Mucosa of descending colon (tissue), 3 donors: ENCODE measurements at places on chromosomes 11 and 22.
A peak's percentile ranks its signal among the peaks of the same experiment; 100 is the strongest.

DNA sequence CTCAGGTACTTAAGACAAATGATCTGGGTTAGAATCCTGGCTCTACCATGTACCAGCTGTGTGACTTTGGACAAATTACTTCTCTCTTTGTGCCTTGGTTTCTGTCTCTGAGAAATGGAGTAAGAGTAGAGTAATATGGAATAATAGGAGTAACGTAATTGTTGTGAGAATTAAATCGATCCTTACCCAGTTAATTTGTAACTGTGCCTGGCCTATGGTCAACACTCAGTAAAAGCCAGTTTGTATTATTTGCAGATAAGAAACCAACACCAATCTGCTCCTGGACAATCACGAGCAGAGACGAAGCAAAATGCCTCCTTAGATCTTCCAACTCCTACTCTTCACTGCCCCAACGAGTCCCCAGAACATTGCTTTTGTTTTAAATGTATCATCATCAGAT is 266.7 kb downstream of the DCDC1 start:
- no peak for DNase-seq

DNA sequence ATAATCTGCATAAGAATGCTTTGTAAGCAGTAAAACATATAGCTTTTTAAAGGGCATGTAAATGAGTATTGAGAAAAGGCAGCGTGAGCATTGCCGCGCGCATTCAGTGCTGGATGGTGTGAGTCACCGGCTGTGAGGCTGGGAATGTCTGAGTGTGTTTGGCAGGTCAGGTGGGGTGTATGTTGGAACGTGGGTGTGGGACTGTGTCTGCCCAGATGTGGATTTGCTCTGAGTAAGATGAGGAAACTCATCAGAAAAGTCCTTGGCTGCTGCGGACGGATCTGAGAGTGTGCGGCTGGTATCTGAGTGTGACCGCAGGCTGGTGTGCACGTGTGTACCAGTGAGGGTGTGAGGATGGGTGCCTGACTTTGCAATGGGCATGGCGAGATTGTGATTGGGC is 66.2 kb upstream of the NECTIN1 start:
- DNase-seq, result no peak

GRCh38 chr22:20970939-20971657 is 4.0 kb downstream of the AIFM3 start:
- DNase-seq, result no peak

DNA sequence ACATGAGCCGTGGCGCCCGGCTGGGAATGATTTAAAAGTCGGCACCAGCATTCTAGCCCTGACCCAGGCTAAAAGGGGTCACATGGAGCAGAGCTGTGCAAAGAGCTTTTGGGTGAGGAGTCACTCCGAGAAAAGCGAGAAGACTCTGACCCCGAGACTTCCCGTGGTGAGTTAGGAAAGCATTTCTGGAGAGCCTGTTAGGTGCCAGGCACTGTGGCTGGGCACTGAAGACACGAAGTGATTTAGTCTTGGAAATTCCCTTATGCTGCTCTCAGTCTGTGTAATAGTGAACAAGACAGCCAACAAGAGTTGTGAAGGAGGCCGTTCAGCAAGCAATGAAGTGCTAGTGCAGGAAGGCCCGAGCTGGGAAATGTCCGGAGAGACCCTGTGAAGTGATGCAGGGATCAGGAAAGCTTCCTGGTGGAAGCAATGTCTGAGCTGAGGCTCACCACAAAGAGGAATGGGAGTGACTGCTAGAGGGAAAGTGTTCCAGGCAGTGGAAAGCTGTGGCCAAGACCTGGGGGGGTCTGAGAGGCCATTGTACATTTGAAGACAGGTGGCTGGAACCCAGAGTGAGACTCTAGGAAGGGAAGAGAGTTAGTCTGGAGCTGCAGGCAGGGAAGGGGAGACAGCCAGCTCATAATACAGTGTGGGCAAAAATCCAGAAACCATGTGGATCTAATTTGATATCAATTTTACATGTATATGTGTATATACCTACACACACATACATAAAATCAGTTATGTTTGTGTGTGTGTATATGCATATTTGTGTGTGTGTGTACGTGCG is 31.6 kb downstream of the MARK2 start:
- peak; percentile 36 for DNase-seq

DNA sequence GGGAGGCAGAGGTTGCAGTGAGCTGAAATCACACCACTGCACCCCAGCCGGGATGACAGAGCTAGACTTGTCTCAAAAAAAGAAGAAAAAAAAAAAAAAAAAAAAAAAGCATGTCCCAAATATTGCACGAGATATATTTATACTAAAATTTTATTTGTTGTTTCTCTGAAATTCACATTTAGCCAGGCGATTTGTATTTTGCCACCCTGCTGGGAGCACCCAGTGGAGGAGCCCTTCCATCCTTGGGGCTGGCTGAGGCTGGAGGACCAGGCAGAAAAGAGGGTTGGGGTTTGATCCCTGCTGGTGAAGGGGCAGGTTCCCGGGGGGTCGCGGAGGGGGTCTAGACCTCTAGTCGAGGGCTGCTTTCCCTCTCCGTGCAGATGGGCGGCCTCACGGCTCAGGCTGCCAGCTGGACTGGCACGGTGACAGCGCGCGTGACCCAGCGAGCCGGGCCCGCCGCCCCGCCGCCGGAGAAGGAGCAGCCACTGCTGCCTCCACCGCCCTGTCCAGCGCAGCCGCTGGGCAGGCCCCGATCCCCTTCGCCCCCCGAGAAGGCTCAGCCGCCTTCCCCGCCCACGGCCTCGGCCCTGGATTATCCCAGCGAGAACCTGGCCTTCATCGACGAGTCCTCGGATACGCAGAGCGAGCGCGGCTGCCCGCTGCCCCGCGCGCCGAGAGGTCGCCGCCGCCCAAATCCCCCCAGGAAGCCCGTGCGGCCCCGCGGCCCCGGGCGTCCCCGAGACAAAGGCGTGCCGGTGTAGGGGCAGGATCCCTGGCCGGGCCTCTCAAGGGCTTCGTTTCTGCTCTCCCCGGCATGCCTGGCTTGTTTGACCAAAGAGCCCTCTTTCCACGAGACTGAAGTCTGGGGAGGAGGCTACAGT is 952 bp upstream of the CATSPERZ start:
- DNase-seq, result no peak

- peak; percentile 8 for DNase-seq
Measured at GRCh38 chr11:64591257-64592233, 525 bp downstream of the SLC22A12 start.

DNA sequence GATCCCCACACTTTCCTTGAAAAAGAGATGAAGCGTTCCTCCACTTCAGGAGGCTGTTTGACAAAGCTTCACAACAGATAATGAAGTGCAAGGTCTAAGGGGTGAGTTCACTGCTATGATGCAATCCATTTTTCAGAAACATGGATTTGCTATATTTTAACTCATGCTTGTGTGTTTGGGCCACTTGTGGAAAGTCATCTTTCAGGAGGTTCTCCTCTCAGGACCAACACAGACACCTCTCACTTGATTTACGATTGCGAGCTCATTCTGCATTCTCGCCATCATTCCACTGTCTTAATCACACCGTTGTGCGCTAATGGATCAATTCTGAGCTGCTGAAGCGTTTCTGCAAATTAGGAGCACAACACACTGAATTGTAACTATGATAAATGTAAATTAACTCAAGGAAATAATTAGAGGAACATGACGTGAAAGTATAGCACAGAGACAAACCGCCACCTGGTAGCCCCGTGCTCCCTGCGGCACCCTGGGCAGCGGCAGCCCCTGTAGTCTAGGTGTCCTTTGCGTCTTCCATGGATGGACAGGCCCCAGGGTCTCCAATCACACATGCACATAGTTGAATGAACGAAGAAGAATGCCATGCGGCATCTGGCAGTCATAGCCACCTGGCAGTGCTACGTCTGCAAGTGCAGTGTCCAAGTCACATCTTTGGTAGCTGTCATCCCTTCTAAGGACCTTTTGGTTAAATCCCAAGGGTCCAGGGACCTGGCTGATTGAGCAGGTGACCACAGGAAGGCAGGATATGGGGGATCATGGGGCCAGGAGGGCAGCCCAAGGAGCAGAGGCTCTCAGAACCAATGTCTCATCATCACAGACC is 28.1 kb upstream of the RTL6 start:
- no peak for DNase-seq

GRCh38 chr11:5339771-5340322 is 3.5 kb downstream of the OR51B5 start:
- no peak for DNase-seq

- DNase-seq, result no peak
Measured at GRCh38 chr11:65211293-65212105, 29.8 kb downstream of the CAPN1 start.

- DNase-seq, result peak; percentile 20
Measured at GRCh38 chr11:88421530-88421929, 84.0 kb upstream of the CTSC start.

DNA sequence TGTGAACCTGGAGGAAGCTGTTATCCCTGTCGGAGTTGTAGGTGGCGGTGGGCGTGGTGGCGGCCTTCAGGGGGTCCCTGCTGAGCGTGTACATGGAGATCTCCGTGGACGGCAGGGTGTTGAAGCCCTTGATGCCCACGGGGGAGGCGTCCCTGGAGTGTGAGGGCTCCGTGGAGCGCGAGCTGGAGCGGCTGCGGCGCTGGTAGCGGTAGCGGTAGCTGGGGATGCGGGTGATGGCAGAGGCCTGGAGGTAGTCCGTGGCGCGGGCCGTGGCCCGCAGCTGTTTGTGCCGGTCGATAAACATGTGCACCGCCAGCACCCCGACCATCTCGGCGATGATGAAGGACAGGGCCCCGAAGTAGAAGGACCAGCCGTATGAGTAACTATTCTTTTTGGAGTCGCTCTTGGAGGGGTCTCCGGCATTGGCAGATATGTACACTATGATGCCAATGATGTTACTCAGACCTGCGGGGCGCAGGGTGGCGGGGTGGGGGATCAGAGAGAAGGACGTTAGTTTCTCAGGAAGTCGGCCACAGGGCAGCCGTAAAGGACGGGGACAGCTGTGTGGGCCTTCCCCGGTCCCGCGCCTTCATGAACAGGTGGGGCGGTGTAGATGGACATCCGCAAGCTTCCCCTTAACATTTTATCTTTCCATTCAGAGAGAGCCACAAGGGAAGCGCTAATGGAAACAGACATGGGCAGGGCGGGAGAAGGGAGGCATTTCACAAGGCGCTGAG is 35.6 kb upstream of the EIF3D start:
- DNase-seq, result no peak

GRCh38 chr11:123178186-123178585 is 16.9 kb downstream of the CLMP start:
- DNase-seq, result no peak

DNA sequence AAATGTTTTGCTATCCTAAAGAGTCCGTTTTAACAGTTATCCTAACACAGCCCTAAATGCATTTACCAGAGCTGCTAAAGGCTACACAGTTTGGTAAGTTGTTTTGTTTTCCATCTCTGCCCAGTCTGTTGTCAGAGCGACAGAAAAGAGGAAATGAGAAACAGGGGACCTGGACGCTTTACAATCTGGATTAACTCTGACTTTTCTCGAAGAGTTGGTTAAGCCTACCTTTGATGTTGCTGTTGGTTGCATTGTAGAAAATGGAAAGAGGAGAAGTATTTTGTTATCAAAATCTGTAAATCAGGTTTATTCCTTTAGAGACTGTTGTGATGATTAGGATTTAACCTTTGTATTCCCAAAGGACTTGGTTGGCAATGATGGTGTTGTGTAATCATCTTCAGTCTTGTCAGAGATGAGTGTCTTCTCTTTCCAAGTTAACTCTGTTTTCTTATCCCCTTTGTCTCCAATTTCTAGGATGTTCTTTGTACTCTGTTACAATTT is 481 bp downstream of the ANGPTL5 start:
- no peak for DNase-seq

GRCh38 chr11:66159324-66159984 is 89.4 kb downstream of the PACS1 start:
- no peak for DNase-seq

GRCh38 chr11:9251311-9251710 is 13.8 kb downstream of the DENND5A start:
- DNase-seq, result no peak

GRCh38 chr11:70050243-70050642 is 27.9 kb upstream of the ANO1 start:
- no peak for DNase-seq

DNA sequence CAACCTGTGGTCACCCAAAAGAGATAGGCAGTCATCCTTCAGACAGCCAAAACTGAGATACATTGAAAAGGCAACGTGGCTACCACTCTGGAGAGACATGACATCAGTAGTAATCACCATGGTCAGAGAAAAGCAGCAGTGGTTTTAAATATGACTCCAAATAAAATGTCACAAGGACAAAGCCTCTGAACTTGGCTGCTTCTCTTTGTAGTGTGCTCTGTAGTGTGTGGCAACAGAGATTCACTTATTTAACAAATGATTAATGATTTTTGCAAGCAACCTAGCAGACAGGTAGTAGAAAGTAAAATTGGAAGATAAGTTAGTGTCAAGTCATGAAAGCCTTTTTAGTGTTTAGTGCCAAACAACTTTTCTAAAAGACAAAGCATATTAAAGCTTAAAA is 63.5 kb downstream of the PAX6 start:
- no peak for DNase-seq

GRCh38 chr11:13118194-13118593 is 109.1 kb downstream of the RASSF10 start:
- no peak for DNase-seq

DNA sequence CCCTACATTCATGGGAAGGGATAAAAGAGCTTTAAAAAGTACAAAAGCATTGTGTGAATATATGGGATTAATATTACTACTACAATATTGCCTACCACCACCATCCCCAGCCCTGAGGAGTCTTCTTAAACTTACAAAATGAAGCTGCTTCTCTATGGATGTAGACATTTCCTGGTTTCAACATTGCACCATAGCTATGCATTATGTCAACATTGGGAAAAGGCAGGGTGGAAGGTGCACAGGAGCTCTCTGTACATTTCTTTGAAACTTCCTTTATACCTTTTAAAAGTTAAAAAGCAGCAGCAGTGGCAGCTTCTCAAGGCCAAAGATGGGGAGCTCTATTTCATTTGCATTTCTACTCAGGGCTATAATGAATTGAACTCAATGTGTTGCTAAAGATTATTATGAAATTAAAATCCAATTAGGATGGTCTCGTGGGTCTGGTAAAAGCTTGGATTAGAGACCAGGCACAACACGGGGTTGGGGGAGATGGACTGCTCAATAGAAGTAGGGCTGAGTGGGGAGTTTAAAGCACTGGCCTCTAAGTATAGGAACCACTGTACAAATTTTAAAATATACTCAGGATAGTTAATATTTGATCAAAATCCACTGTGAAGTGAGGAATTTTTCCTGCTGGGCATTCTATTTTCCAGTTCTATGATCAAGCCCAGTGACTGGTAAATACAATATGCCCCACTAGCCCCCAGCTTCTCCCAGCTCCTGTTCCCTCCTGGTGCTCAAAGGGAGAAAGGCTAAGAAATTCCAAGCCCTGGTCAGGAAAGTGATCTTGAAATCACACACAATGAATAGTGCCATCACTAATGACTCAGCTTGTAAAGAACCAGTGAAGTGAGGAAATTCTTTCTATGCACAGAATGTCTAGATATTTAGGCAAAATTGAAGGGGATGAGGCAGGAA is 362.7 kb upstream of the CCDC90B start:
- no peak for DNase-seq
